ENCODE measurements at places on chromosomes 16 and 17.

GRCh38 chr17:39533891-39534290 is 72.6 kb downstream of the CDK12 start:
- no peak for DNase-seq

- no peak for DNase-seq
Observed at GRCh38 chr17:41937970-41938954, 7.8 kb downstream of the ODAD4 start.

DNA sequence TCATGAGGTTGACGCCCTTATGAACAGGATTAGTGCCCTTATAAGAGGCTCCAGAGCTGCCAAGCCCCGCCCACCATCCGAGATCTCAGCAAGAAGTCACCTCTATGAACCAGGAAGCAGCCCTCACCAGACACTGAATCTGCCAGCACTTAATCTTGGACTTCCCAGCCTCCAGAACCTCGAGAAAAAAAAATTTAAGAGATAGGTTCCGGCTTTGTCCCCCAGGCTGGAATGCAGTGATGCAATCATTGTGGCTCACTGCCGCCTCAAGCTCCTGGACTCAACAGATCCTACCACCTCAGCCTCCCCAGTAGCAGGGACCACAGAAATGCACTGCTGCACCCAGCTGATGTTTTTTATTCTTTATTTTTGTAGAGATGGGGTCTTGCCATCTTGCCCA is 22.5 kb upstream of the ADCY9 start:
- DNase-seq, result no peak

- no peak for DNase-seq
Observed at GRCh38 chr16:66451548-66451947, 24.5 kb downstream of the BEAN1 start.

DNA sequence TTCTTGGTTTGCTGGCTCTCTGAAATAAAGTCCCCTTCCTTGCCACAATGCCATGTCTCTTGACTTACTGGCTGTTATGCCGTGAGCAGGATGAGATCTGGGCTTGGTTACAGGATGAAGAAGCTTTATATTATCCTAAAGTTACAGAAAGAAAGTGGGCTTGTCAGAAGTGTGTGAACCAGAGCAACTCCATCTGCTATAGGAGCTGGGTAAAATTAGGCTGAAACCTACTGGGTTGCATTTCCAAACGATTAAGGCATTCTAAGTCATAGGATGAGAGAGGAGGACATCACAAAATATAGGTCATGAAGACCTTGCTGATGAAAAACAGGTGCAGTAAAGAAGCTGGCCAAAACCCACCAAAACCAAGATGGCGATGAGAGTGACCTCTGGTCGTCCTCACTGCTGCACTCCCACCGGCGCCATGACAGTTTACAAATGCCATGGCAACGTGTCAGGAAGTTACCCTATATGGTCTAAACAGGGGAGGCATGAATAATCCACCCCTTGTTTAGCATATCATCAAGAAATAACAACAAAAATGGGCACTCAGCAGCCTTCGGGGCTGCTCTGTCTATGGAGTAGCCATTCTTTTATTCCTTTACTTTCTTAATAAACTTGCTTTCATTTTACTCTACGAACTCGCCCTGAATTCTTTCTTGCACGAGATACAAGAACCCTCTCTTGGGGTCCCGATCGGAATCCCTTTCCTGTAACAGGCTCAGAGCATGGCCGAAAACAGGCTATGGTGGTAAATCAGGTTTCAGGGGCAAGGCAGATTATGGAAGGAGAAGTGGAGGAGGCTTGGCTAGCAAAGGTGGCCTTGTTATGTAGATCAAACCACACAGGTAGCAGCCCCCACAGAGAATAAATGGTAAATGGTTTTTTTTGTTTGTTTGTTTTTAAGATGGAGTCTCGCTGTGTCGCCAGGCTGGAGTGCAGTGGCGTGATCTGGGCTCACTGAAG is 81.3 kb upstream of the C16orf82 start:
- DNase-seq, result no peak

DNA sequence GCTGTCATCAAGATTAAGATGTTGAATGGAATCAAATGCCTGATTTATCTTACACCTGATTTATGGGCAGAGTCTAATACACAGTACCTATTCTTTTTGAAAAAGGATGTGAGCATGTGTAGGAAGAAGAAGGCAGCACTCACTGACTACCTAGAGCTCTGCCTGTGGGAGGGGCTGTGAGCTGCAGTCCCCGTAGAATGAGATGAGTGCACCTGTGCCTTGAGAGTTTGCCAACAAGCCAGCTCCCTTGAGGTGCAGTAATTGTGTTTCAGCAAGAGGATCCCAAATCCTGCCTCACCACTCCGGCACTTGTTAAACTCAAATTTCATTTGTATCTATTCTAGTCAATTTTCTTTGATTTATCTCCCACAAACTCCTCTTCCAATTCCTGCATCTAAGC is 46.0 kb downstream of the CDH11 start:
- no peak for DNase-seq

- no peak for DNase-seq
Observed at GRCh38 chr16:81449899-81450608, 5.4 kb downstream of the CMIP start.

DNA sequence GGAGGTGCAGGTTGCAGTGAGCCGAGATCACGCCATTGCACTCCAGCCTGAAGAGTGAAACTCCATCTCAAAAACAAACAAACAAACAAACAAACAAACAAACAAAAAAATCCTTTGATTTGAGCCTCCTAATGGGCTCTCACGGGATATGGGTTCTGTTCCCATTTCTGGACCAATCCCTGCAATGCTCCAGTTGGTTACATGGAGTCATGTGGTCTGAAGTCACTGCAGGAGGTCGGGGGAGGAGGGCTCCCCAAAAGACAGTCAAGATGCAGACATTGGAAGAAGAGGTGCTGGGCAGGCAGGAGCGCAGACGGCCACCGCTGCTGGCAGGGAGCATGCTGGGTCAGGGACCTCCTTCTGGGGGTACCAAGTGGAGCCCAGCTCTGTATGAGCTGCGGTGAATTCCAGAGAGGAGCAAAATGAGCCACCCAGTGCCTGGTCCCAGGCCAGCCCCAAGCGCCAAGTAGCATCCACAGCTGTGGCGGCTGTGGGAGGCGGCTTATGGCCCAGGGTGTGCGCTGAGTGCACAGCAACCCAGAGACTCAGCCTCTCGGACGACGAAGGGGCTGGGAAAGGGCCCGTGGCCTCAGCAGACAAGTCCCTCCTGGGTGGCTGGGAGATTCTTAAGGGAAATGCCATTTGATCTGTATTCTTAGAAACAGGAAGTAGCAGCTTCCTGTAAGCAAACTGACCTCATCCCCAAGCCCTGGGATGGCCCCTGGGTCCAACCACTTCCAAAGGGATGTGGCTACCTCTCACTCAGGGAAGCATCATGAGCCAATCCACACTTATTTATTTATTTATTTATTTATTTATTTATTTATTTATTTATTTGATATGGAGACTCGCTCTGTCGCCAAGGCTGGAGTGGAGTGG is 19.6 kb upstream of the ATP2A3 start:
- DNase-seq, result no peak

DNA sequence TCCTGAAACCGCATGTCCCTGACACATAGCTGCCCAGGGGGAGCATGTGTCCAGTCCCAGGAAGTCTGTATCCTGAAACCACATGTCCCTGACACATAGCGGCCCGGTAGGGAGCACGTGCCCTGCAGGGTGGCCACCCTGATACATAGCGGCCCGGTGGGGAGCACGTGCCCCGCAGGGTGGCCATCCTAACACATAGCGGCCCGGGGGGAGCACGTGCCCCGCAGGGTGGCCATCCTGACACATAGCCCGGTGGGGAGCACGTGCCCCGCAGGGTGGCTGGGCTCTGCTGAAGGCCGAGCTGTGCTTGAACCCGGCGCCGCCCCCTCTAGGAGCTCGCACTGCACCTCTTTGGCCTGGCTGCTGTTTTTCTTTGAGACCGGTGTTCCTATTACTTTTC is 18.7 kb upstream of the RPL13 start:
- no peak for DNase-seq

- DNase-seq, result no peak
Observed at GRCh38 chr17:21453144-21453898, 77.2 kb downstream of the KCNJ12 start.

DNA sequence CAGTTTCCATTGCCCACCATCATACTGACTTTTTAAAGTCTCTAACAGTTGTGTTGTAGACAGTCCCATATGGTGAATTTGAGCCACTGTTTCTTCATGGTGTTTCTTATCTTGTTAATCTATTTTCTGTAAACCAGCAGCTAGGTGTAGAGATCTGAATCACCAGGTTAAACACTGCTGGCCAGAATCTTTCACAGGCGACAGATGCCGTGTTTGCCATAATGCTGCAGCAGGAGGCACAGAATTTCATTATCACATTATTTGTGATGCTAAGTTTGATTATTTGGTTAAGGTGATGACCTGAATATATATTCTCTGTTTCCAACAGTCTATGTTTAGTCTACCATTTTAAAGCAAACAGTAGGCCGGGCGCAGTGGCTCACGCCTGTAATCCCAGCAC is 11.5 kb upstream of the CNGB1 start:
- DNase-seq, result no peak

- no peak for DNase-seq
Observed at GRCh38 chr17:77111934-77112296, 28.9 kb upstream of the SEC14L1 start.

- no peak for DNase-seq
Observed at GRCh38 chr17:689556-690275, 24.9 kb downstream of the VPS53 start.

DNA sequence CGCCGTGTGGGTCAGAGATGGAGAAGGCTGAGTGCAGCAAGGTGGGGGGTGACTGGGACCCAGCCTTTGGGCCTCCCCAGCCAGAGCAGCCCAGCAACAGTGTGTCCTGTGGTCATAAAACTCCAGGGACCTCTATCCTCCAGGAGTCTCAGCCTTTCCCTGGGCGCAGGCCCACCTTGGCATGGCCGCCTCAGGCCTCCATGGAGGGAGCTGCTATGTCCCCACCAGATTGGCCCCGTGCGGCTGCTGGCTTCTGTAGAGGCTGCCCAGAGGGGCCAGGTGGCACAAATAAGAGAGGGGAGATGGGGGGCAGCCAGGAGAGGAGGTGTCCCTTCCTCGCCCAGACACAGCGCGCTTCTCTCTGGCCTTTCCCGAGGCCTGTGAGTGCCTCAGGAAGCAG is 2.6 kb upstream of the SYNGR3 start:
- DNase-seq, result no peak

DNA sequence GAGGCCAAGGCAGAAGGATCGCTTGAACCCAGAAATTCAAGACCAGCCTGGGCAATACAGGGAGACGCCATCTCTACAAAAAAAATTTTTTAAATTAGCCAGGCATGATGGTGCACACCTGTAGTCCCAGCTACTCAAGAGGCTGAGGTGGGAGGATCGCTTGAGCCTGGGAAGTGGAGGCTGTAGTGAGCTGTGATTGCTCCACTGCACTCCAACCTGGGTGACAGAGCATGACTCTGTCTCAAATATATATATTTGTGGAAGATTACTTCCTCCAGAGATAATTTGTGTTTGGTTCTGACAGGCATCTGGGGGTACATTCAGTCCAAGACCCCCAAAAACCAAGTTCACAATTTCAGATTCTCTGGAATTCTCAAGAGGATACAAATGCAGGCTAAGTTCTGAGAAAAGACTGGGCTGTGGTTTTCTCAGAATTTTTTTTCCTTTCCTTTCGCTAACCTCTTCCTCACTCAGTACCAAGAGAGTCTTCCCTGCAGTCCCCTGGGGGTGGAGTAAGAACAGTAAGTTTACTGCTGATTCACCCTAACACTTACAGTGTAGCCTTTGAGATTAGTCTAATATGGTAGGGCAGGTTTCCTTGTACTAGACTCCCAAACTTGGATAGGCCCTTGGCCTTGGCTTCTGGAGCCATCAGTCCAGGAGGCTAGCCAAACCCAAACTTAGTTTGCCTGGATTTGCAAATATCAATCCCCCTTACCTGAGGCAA is 15.1 kb downstream of the GSDMB start:
- no peak for DNase-seq

DNA sequence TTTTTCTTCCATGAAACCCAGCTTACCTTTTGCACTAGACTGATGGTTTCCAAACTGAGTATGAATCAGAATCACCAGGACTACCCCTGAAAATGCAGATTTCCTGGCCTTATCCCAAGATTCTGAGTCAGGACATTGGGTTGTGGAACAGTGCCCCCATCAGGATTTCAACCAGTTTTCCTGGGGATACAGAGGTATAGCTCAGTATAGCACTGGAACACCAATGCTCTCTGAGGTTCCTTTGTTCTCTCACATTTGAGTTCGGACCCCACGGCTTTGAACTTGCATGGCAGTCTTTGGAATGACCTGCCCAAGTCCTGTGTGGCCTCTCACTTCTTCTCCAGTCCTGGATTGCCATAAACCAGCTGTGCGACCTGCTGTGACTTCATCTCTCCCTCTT is 12.8 kb upstream of the CCL8 start:
- no peak for DNase-seq

DNA sequence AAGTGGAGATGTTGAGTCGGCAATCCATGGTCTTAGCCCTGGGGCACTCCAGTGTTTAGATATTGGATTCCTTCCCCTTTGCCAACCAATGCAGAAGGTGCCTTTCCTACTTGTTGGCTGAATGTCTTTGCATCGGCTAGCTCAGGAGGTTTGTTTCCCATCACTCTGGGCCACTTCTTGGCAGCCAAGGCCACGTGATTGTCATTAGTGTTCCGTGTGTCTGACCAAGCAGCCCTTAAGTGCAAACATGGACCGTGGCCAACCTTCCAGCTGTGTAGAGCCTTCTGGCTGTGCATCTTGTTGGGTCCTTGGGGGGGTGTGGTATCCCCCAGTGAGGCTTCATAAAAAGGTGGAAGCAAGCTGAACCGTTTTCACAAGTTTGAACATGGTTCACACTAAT is 66.0 kb downstream of the GNAO1 start:
- DNase-seq, result no peak

DNA sequence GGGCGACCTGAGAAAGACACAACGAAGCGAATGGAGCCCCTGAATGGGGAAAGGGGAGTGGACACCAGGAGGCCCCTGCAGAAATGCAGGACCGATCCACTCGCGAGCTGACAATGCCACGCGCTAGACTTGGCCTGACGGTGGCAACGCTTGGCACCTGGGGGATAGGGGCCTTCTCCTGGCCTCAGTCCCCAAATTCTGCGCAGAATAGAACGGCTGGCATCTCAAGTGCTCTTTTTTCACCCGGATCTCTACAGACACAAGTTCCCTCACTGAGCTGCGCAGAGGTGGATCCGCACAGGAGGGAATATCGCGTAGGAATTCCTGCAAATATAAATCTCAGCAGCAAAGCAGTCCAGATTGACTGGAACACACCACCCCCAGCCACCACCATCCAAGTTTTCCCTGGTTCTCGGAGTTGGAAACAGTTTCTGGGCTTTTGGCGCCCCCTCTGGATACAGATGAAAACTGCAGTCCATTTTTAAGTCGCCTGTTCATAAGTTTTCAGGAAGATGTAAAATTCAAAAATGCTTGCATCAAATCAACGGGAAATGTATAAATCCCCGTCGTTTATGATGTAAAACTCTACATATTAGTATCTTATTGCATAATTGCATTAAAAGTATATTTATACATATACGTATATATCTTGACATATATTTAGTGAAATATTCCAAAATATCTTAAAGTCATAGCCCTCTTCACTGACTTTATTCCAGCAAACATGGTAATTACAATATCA is 2.3 kb upstream of the SOX9 start:
- DNase-seq, result no peak

GRCh38 chr17:42706732-42707131 is 24.4 kb downstream of the CNTNAP1 start:
- DNase-seq, result peak; percentile 56

- no peak for DNase-seq
Observed at GRCh38 chr17:82152114-82152513, 54.1 kb upstream of the FASN start.

Data from stimulated activated CD8-positive, alpha-beta memory T cell treated with anti-CD3 and anti-CD28 coated beads, Interleukin-7, amount 100 ng/mL, for 48 hours (primary cell).